Right renal pelvis (tissue), 4 donors: ENCODE measurements at places on chromosomes 11 and 22. TPM values are rescaled to one million over a fixed set of nuclear protein-coding genes. Genes with fewer than 3 reads are reported as not detected.

GRCh38 chr11:126124231-126124661 lies 61.6 kb upstream of the CDON start:
- DNase-seq: no peak

DNA sequence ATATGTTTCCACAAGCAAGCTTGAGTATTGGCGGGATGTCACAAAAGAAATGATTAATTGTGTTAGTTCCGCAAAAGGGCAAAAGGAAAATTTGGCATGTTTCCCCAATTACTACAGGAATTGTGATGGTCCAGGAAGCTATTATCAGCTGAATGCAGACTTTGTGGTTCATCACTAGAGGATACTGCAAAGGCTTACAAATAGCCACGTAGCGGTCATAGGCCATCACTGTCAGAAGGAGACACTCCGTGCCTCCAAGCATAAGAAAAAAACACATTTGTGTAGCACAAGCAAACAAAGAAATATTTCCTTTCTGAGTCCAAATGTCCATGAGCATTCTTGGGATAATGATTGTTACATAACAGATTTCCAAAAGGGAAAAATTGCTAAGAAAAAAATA lies 1.8 kb downstream of the OR10AG1 start:
- DNase-seq: no peak

GRCh38 chr11:36349351-36350136 lies 53.5 kb downstream of the PRR5L start:
- DNase-seq: no peak

GRCh38 chr11:35689081-35689996 lies 26.8 kb downstream of the TRIM44 start:
- no peak for DNase-seq

DNA sequence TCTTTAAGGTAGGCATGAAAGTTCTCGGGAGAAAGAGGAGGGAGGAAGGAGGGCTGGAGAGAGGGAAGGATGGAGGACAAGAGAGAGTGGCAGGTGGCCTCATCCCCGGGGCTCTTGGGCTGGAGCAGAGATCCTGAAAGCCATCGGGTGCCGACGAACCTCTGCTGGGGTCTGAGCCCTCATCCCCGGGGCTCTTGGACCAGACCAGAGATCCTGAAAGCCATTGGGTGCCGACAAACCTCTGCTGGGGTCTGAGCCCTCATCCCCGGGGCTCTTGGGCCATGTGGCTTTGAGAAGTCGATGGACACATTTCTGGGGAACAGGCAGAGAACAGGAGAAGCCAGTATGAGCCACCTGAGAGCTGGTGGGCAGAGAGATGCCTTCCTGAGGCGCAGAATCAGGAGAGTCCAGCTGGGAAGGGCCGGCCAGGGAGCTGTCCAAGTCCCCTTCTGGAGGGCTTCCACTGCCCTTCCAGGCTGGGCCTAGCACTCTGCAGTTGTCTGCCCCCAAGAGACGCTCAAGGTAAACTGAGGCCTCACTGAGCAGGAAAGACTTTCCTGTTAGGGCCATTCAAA lies 1398.1 kb downstream of the BRD1 start:
- no peak for DNase-seq

- DNase-seq: no peak
Observed at GRCh38 chr11:83069441-83070043, 2.2 kb downstream of the RAB30 start.

GRCh38 chr11:127552446-127552845 lies 551.9 kb upstream of the KIRREL3 start:
- DNase-seq: no peak

EP300 gene
- 62.8 TPM for polyA plus RNA-seq

ZDHHC24 gene
- 7.8 TPM for polyA plus RNA-seq

OR2D2 gene
- not detected for polyA plus RNA-seq
